ENCODE measurements at places on chromosomes 16 and 17. TPM values are rescaled to one million over a fixed set of nuclear protein-coding genes. Genes with fewer than 3 reads are reported as not detected.

Gene PLXDC1
- total RNA-seq: 11.1 TPM

DNA sequence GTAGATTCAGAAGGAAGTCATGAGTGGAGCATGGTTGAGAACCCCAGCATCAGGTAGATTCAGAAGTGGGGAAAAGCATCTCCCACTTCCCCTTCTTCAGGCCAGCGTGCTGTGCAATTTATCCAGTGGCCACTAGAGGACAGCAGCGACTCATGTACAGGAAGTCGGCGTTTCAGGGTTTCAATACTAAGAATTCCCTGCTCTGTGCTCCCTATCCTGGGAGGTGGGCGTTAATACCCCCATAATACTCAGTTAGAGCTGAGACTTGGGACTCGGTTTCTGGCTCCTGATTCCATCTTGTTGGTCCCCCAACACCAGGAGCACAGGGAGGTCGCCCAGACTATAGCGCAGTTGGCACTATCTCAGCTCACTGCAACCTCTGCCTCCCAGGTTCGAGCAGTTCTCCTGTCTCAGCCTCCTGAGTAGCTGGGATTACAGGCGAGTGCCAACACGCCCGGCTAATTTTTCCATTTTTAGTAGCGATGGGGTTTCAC is 75.3 kb upstream of the AMZ2 start:
- DNase-seq: no peak

DNA sequence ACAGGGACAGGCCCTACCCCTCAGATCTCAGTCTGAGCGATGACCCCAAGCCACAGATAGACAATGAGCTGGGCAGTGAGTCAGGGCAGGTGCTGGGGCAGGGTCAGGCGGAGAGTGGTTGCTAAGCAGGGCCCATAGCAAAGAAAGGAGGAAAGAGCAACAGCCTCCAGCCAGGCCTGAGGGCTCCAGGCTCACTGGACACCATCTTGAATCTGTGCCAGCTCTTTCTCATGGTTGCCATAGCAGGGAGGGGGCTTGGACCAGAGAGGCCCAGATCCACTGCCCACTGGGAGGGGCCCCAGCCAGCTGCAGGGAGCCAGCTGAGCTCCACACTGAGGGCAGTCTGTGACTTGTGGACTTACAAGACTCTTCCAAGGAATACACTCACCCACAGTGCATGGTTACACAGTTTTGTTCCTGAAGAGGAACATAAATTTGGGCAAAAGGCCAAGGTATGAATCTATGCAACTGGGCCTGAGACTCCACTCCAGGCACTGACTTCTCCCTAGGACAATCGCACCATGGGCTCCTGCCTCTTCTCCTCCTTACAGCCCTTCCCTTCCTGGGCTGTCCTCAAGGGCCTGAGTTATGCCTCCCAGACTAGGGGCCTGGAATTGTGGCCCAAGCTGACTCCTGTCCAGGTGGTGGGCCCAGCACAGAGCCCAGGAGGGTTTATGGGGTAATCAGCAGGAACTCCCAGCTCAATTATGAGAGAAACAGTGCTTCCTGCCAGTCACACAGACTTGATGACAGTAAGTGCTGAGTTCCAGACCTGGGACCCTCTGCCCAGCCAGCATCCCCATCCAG is 59.9 kb downstream of the BEAN1 start:
- peak; percentile 71 for DNase-seq

- no peak for DNase-seq
Measured at GRCh38 chr17:27771586-27771985, 28.7 kb downstream of the NOS2 start.

- DNase-seq: no peak
Measured at GRCh38 chr17:76427501-76428231, 25.3 kb downstream of the UBE2O start.

Gene RPRML
- not detected for total RNA-seq

Gene DNAI2
- 0.22 TPM for total RNA-seq

DNA sequence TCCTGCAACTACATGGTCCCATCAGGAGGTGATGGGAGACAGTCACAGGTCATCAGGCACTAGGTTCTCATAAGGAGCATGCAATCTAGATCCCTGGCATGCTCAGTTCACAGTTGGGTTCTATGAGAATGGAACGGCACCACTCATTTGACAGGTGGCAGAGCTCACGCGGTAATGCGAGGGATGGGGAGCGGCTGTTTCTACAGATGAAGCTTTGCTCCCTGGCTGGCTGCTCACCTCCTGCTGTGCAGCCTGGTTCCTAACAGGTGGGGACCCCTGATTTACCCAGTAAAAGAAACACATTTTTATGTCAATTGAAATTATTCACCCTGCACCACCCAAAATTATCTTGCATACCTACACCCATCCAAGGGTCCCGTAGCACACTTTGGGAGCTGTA is 42.7 kb upstream of the ZNHIT3 start:
- DNase-seq: no peak

Gene XAF1
- 35.3 TPM for total RNA-seq

- DNase-seq: no peak
Measured at GRCh38 chr17:72609501-72609900, 483.0 kb downstream of the SLC39A11 start.

Gene STH
- total RNA-seq: not detected

GRCh38 chr16:13453325-13453724 is 466.6 kb upstream of the ERCC4 start:
- no peak for DNase-seq

Gene NPIPA2
- total RNA-seq: 3.7 TPM

- peak; percentile 88 for DNase-seq
Measured at GRCh38 chr17:81868674-81869220, 2.4 kb downstream of the ARHGDIA start.

DNA sequence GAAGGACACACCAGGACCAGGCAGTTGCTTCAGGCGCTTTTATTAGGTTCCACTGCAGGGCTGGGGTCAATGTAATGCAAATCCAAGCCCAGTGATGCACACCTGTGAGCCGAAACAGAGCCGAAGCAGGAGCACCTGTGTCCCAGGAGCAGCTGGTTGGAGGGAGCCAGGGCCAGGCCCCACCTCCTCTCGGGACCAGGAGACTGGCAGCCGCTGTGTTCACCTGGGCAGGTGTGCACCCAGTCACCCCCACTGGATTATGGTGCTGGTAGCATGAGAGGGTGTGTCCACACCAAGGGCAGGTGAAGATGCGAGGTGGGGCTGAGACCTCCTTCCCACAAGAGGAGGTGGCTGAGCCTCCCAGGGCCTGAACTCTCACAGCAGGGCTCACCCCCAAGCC is 4.7 kb upstream of the FAAP100 start:
- no peak for DNase-seq

Gene ATP2A1
- 0.25 TPM for total RNA-seq

Gene MAF
- 70.1 TPM for total RNA-seq

DNA sequence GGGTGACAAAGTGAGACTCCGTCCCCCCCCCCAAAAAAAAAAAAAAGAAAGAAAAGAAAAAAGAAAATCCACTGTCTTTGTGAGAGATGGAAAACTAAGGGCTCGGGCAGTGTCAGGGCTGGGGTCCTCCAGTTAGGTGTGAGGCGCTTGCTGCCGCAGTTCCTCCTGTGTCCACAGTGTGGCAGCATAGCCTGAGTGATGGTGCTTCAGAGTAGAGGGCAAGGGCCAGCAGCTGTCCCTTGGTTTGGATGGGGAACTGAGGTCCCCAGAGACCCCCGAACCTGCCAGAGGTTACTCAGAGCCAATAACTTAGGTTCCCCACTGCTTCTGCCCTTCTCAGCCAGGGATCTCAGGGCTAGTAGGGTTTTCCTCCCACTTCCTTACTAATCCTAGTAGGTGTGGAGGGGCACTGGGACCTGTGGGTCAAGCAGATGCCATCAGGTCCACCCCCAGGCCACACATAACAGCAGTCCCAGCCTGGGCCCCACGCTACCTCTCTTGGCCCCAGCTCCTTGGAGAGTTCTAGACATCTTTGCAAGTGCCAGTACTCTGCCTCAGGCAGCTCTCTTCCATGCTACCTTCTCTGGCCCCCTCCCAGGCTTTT is 7.9 kb upstream of the LLGL1 start:
- DNase-seq: peak; percentile 83

GRCh38 chr17:33291248-33292200 is 1.6 kb downstream of the ASIC2 start:
- DNase-seq: peak; percentile 50

Gene C16orf46
- total RNA-seq: 1.7 TPM

GRCh38 chr16:35750157-35750689 is 2290.8 kb downstream of the TP53TG3F start:
- DNase-seq: no peak

DNA sequence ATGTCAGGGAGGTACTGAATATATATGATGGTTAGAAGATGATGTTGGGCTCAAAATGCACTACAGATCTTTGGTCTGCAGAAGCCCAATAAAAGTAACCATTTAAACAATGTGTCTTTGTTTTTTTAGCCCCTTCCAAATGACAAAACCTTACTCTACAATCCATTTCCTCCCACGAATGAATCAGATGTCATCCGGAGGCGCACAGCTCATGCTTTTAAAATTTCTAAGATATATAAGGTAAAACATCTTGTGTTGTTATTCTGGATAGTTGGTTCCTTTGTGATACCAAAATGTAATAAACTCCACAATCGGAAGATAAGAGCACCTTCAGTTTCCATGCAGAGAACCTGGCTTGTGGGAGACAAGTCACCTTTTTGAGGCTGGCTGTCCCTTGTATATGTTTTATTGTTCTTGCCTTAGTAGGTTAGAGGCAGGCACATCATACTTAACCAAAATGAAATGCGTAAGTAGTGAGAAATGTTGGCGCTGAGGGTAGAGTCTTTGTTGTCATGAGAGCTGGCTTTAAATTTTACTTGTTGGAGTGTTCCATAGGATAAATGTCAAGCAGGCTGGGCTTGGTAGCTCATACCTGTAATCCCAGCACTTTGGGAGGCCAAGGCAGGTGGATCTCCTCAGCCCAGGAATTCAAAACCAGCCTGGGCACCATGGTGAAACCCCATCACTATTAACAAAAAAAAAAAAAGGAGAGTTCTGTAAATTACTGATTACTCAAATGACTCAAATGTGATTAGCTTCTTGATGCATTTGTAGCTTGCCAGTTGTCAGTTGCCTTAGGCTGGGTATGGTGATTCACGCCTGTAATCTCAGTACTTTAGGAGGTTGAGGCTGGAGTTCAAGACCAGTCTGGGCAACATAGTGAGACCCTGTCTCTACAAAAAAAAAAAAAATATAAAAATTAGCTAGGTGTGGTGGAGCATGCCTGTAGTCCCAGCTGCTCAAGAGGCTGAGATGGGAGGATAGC is 19.7 kb upstream of the SNTB2 start:
- no peak for DNase-seq

Gene TBC1D3B
- total RNA-seq: 7.7 TPM

Gene SPATA22
- 0.31 TPM for total RNA-seq

DNA sequence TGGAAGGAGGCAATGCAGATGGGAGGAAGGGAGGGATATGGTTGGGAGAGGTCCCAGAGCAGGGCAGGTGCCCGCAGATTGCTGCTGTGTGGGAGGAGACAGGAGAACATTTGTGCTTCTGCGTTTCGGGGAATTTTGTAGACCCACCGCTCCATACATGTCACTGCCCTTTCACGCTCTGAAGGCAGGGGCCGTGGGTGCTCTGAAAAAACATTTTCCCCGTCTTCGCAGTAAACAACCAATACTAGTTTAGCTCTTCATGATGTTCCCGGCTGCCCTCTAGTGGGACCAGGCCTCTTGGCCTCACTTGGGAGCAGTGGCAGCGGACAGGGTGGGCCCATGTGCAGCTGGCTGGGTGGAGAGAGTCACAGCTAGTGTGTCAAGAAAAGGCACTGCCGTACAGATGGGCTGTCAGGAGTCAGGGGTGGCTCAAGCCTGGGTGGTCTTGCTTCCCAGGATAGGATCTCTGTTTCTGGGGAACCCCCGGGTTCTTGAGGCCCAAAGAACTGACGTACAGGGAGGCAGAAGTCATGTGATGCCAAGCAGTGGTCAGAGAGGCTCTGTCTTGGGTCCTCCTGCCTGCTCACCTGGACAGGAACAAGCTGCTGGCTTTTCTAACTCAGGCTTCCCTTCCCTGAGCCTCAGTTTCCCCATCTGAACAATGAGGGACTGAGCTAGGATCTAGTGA is 46.5 kb upstream of the CPNE2 start:
- peak; percentile 86 for DNase-seq

- DNase-seq: no peak
Measured at GRCh38 chr16:24820522-24820921, 25.2 kb upstream of the SLC5A11 start.

- DNase-seq: peak; percentile 56
Measured at GRCh38 chr17:77140878-77141767, at the start of gene SEC14L1. Gene SEC14L1, plus strand, starts transcription at chr17:77140969. Its CDS starts 2,628 bp downstream, at chr17:77143597.

Gene RAPGEFL1
- total RNA-seq: 4.3 TPM

DNA sequence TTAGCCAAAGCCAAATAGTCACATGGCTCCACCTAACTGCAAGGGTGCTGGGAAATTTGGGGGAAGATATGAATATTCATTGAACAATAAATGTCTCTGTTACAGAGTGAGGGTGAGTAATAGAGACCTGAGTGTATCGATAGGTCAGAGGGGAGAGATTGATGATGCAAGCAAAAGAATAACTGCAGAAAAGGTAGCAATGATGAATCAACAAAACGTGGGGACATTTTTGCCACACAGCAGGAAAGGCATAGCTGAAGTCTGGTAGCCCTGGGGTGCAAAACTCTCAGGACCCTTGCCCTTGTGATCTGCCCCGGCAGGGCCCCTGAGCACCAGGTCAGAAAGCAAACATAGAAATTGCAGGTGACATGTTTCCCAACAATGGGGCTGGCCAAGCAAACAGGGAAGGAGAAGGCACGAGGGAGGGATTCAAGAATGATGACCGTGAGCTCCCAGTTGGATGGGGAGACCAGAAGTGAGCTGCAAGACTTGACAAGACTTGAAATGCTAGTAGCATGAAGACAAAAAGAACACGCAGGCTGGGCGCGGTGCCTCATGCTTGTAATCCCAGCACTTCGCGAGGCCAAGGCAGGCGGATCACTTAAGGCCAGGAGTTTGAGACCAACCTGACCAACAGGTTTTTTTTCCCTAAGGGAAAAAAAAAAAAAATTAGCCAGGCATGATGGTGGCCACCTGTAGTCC is 12.7 kb upstream of the HERPUD1 start:
- no peak for DNase-seq

Gene ABAT
- 9.6 TPM for total RNA-seq

Gene OR2C1
- total RNA-seq: not detected

- no peak for DNase-seq
Measured at GRCh38 chr16:62620275-62620674, 584.0 kb upstream of the CDH8 start.

Gene KIF2B
- not detected for total RNA-seq

DNA sequence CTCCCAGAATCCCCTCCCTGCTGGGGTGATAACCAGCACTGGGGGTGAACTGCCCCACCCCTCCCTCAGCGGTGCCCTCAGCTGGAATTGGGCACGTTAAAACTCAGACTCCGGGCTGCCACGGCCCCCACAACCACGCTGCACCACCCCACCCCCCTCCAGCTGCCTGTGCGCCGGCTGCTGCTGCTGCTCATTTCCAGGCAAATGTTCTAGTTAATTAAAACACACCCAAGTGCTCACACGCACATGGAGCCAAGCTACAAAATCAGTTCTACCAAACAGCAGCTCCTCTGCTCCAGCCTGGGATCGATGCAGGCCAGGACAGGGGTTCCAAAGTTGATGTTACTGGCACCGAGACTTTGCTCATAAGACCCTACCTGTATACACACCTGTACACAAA is 180.5 kb downstream of the ZNF423 start:
- no peak for DNase-seq

DNA sequence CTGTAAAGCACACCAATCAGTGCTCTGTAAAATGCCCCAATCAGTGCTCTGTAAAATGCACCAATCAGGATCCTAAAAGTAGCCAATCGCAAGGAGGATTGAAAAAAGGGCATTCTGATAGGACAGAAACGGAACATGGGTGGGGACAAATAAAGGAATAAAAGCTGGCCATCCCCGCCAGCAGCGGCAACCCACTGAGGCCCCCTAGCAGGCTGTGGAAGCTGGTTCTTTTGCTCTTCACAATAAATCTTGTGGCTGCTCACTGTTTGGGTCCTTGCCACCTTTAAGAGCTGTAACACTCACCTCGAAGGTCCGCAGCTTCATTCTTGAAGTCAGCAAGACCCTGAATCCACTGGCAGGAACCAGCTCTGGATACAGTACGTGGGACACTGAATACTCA is 162.4 kb upstream of the TBX2 start:
- DNase-seq: no peak
